Amniotic epithelial cell (primary cell): ENCODE measurements at places on chromosomes 1 and 21.

DNA sequence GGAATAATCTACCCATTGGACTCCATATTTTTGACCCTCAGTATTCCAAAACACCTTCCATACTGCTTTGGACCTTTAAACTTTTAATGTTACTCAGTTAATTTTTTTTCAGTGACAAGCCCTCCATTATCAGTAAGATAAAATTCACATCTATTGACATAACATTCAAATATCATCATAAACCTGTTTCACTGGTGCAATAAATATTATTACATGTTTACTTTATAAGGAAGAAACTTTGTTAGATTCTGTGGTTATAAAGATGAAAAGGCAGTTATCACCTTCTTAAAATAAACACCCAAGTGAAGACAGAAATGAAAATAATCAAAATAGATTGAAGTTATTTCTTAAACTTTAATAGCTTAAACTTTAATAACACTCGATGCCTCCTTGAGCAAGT is 758.5 kb upstream of the ADGRL2 start:
- no peak for DNase-seq

DNA sequence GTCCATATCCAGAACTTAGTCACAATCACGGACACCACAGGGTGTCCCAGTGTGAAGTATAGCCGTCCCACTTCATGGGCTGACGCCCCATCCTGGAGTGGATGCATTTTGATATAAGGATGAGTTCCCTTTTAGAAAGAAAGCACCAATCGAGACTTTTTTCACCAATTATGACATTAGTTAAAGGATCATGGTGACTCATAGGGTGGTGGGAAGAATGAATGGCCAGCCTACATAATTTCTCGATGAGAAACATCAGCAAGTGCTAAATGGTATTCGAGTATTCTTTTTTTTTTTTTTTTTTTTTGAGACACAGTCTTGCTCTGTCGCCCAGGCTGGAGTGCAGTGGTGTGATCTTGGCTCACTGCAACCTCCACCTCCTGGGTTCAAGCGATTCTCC is 38.5 kb upstream of the USP1 start:
- DNase-seq, result peak; percentile 27

DNA sequence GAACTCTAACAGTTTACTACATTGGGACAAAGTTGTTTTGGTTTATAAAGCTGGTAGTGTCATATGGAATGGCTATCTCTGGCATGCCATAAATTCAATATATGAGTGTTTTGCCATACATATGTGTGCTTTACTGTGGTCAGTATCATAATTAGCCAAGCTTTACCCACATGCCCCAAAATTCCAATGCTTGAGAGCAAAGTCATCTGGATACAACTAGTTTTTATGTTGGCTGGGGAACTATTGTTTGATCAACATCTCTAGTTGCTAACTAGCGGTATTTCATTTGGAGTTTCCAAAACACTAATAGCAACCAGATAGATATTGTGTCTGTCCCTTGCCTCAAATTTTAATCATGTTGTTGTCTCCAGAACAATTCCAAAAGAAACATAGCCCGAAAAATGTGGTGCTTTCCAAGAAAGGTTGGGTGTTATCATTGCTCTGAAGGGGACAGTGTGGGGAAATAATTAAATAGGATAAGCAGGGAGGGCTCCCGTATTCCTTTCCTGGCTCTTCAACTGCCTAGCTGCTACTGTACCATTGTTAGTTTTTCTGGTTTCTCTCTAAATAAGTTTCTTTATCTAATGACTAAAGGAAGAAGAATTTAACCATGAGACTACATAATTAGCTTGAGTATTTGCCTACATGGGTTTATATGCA is 136.1 kb downstream of the TGFB2 start:
- DNase-seq, result peak; percentile 40

DNA sequence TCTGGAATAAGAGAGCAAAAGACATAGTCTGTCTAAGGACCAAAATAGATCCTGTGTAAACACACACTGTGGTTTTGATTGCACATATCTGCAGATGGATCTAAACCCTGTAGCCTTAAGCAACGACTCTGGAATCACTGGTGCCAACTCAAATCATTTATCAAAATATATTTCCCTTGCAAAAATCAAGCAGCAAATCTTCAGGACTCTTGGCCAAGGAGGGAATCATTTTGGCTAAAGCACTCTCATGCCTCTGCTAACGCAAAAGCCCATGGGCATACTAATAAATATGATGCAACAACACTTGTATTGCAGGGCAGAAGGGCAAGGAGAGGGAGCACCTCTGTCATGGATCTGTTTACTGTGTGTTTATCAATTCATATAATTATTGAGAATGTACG is 155.4 kb upstream of the DUSP10 start:
- DNase-seq, result peak; percentile 92

GRCh38 chr1:172882791-172883386 is 167.9 kb downstream of the TNFSF18 start:
- DNase-seq, result no peak

DNA sequence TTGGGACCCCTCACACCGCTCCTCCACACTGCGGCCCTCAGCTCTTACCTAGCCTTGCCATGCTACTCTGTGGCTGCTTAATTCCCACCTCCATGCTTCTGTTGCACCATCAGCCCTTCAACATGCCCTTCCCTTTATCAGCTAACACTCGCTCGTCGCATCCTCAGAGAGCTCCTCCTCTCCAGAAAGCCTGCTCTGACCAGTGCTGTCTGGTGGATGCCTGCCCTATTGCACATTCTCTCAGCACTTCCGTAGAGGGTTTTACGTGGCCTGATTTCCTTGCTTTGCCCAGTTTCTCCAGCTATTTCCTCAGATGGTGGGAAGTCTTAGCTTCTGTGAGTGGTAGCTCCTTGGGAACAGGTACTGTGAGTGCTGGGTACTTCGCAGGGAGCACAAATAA is 10.3 kb upstream of the LAD1 start:
- peak; percentile 35 for DNase-seq

GRCh38 chr1:178371933-178372388 is 124.8 kb downstream of the CLEC20A start:
- no peak for DNase-seq

DNA sequence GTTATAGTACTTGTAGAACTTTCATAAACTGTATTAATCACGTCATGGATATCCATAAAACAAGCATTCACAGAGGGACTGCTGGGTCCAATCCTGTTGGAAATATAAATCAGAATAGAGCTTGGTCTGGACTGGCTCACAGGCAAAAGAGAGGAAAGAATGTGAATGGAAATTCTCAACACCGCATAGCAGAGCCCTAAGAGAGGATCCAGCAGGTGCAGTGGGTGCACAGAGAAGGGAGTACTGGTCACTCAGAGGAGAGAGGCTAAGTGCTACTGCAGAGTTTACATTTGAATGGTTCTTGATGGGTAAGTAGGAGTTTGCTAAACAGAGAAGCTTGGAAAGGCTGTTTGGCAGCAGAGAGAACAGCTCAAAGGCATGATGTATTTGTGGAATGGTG is 231.7 kb downstream of the PAPPA2 start:
- no peak for DNase-seq

GRCh38 chr1:76503736-76504135 is 363.5 kb upstream of the ST6GALNAC5 start:
- no peak for DNase-seq

GRCh38 chr1:155451199-155451598 is 111.4 kb downstream of the ASH1L start:
- DNase-seq, result no peak

DNA sequence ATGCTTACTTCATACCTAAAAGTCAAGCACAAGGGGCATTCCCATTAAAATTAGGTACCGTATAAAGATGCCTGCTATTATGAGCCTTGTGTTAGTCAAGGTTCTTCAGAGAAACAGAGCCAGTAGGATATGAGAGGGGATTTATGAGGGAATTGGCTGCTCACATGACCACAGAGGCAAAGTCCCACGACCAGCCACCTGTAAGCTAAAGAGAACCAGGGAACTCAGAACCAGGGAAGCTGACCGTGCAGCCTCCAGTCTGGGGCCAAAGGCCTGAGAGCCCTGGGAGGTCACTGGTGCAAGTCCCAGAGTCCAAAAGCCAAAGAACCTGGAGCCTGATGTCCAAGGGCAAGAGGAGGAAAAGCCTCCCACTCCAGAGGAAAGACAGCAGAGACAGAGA is 20.0 kb downstream of the PIGM start:
- DNase-seq, result no peak

DNA sequence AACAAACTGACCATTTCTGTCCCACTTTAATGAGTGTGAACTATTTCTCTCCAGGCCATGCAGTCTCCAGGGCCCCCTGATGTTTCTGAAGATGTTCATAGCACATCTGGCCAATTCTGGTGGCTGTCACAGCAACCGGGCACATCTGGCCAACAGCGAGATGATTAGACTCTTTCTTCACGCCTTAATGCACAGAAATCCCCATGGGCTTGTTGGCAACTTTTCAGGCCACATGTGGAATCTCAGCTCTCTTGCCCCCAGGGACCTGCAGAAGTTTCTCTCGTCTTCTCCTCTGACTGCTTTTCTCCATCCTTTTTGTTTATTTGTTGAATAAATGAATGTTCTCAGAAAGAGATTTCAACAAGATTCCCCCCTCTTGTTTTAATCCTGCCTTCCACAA is 71.2 kb upstream of the HMGB4 start:
- DNase-seq, result no peak

DNA sequence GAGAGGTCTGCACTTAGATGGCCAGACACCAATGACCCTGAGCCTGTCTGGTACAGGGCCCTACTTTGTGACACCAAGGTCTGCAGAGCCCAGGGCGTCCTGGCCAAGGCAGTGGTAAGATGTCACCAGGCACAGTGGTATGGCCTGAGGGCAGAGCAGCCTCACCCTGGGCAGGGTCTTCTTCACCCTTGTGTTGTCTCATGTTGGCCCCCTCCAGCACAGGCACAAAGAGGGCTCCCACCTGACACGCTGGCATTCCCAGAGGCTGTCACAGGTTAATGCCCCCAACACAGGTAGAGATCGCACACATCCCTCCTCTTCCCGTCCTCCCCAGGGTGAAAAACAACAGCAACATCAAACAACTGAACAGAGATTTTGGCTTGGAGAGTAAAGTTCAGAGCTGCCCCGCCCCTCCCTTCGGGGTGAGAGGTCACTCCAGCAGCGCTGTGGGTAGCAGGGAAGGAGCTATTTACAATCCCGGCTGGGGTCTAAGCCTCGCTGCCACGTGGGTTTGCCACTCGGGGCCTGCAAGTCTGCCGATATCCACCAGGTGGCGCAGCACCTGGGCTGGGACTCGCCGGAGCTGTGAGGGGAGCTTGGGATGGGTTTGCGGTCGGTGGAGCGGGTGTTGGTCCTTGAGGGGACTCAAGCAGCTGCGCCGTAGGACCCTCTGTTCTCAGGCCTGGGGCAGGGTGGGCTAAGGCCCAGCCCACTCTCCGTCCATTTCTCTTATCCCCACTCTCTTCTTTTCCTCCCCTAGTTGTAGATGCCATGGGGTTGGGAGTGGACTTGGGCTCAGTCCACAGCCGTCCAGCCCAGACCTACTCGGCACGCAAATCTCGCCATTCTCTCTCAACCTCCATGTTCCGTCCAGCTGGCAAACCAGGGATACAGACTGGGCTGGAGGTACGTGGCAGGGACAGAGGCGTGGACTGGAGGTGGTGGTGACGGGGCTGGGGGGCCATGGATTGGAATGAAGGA is 12.7 kb downstream of the EFNA3 start:
- peak; percentile 39 for DNase-seq

DNA sequence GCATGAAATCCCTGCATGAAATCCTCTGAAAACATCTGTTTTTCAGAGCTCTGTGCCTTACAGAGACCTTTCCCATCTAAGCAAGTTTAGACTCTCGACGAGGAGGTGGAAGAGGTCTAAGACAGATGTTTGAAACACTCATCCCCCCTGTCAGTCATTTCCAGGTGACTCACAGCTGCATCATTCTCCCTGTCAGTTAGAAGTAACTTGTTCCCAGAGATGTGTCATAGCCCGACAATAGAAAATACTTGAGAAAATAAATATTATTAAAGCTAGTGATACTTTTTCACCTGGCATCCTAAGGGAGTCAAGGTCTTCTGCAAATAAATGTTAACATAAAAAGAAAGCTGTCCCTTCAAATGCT is 41.6 kb upstream of the SEC16B start:
- peak; percentile 66 for DNase-seq

- DNase-seq, result no peak
These were observed 1.4 kb downstream of the OR2T6 start for GRCh38 chr1:248376916-248377315.

DNA sequence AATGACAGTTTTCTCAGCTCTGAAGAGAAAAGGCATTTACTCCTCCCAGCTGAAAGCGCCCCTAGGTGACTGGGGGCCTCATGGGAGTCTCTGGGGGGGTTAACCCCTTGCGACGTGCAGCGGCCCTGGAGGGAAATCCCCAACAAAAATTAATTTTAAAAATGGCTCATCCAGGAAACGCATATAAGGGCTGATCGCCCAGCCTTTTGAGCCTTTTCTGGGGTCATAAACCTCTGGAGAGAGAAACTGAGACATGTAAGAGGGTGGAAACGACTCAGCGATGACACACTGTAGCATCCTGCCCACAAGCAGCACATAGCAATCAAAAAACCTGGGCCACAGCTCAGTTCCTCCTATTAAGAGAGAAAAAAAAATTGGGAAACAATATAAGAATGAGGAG is 20.4 kb upstream of the HPDL start:
- DNase-seq, result no peak

DNA sequence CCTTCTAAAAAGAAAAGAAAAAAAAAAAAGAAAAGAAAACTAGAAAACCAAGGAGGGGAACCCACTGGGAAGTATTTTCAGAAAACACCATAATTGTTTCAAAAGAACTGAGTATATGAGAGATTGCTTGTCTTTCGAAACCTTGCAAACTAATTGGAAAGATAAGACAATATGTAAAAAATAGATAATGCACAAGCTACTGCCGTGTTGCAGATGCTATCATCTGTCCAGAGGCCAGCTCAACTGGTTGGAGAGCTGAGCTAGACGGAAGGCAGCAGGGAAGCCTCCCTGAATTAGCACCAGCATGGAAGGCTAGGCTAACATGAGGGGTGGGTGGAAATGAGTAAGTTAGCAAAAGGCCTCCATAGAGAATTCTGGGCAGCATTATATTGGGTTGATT is 16.2 kb upstream of the CACHD1 start:
- no peak for DNase-seq

DNA sequence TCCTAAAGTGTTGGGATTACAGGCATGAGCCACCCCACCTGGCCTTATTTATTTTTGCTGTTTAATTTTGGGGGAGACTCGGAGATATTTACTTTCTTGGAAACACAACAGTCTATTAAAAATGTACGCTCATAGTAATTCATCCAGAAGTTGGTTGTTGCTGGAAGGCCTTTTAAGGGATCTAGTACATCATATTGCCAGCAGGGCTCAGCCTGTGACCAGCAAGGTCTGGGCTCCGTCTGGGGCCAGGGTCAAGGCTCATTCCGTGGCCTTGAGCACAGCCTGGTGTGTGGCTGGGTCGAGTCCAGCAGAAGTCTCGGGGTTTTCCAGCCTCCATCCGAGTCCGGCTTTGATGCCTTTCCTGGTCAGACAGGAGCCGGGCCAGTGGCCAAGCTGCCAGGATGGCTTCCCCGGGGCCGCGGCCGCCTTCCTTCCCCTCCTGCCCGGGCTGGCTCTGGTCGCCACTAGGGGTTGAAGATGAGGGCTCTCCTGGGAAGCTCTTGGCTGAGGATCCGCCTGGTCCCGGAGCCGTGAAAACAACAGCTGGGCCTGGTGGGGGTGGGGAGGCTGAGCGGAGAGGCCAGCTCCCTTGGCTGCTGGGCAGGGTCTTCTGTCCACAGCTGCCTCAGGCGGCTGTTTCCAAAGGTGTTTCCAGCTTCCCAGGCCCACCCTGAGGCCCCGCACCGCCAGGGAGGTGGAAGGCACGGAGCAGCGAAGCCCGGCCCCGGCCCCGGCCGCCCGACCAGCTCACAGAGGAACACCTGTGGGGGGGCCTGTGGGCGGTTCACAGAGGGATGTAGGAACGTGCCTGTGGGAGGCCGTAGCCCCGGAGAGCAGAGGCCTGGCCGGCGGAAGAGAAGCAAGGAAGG is 5.1 kb upstream of the VWA1 start:
- DNase-seq, result peak; percentile 33
